T1000 (cell line): ENCODE measurements at places on chromosomes 6 and 20.

DNA sequence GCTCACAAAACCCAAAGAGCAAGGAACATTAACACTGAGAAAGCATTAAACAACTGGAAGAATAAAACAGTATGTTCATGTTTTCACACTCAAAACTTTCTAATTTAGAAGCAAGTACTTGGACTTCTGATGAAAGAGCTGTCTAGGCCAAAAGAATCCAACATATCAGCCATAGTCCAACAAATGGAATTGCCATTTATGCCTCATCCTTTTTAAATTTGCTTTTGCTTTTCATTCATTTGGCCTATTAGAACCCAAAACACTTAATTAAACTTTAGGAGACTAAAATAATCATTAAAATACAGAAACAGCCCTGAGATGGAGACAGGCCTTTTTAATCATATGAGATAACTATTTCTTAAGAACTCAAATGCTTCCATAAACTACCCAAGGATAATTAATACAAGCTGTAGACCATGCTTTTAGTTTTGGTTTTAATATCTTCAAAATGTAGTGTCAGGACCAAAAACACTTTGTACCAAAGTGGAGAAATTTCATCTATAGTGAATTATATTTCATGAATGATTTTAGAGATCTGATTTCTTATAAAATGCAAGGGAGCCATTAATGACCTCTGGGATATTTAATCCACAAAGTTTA lies 166.5 kb downstream of the KIF6 start:
- DNase-seq, result no peak

DNA sequence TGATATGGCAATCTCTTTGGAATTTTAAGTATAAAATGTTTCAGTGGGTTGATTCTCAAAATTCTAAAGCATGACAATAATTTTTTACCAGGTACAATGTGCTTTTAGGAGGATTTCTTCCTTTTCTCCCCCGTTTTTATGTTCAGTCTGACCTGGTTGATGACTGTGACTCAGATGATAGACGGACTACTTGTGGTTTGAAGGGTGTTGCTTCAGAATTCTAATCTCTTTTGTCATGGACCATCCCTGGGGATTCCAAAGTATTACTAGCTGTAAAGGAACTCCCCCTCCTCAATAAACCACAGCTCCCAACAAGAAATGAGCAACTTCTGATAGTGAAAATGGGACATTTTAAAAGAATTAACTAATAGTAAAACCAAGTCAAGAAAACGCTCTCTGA lies 34.9 kb upstream of the TNFAIP3 start:
- DNase-seq, result peak; percentile 18

DNA sequence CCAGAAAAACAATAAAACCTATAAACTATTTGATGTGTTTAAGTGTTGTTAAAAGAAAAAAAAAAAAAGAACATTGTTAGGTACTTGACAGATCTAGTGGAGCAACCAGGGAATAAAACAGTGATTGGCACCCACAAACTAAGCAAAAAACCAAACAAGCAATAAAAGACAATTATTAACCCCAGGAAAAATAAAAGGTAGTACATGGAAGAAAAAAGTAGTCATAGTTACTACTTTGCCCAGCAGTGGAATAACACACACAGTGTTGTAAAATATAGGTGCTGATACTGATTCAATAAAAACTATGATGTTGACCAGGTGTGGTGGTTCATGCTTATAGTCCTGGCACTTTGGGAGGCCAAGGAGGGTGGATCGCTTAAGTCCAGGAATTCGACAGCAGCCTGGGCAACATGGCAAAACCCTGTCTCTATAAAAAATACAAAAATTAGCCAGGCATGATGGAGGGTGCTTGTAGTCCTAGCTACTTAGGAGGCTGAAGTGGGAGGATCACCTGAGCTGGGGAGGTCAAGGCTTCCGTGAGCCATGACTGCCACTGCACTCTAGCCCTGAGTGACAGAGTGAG lies 43.9 kb downstream of the PIGU start:
- no peak for DNase-seq

GRCh38 chr6:142907544-142907943 lies 37.4 kb downstream of the HIVEP2 start:
- no peak for DNase-seq

GRCh38 chr6:22666586-22666985 lies 97.2 kb downstream of the HDGFL1 start:
- DNase-seq, result no peak

GRCh38 chr6:116278854-116279231 lies 887 bp downstream of the TSPYL1 start:
- DNase-seq, result no peak

DNA sequence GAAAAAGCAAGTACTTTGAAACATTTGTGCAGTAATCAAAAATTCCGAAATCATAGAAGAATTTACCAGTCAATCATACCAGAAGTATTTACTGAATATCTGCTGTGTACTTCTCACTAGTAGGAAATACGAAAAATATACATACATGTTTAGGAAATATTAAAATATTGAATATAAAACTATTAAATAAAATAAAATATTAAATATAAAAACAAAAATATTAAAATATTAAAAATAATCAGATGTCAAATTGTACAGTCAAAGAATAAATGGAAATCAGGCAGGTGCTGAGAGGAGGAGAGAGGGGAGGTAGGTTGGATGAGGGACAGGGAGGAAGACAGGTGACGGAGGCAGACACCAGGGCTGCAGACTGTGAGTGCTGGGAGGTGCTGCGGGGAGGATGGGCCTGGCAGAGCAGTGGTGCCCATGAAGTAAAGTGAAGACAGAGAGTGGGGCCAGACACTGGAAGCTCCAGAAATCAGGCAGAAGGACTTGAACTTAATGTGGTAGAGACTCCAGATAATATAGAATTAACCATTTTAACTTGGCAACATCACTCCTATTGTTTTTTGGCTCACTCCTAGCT lies 55.9 kb downstream of the PRKN start:
- no peak for DNase-seq

GRCh38 chr6:28633445-28634215 lies 107.9 kb downstream of the GPX5 start:
- no peak for DNase-seq

DNA sequence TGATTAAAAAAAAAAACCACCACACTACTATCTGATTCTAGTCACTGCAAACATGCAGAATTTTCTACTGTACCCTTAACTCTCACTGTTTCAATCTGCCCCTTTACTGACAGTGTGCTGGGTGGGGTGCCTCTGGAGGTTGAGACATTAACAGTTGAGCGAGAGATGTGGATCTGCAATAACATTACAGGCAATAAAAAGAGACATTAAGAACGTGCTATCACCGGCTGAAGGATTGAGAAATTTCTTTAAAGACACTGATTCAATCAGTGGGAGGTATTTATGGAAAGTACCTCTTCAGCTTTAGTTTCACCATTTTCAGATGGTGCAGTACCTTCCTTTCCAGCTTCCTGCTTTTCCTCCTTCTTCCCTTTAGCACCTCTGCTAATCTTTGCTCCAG lies 32.5 kb downstream of the HMGN3 start:
- no peak for DNase-seq
